ENCODE measurements at places on chromosomes 1 and 21.

DNA sequence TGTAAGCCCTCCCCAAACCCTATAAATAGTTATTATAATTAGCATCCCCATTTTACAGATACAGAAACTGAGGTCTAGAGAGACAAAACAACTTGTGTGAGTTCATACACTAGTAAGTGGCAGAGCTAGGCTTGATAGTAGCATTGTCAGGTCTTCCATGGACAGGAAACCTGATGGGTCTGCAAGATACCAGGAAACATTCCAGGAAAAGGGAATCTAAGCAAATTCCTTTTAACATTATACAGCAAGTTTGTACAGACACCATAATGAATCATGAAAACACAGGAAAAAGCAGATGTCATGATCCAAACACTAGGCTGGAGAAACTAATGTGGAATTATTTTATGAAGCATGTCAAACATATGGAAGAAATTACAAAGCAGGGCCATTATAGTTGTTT, 89.1 kb upstream of the KCNK2 start:
- no peak for DNase-seq

GRCh38 chr1:183711741-183712361, 58.7 kb upstream of the APOBEC4 start:
- DNase-seq: no peak

- DNase-seq: no peak
These were observed 5.1 kb upstream of the MYBPH start for GRCh38 chr1:203180611-203181330.

DNA sequence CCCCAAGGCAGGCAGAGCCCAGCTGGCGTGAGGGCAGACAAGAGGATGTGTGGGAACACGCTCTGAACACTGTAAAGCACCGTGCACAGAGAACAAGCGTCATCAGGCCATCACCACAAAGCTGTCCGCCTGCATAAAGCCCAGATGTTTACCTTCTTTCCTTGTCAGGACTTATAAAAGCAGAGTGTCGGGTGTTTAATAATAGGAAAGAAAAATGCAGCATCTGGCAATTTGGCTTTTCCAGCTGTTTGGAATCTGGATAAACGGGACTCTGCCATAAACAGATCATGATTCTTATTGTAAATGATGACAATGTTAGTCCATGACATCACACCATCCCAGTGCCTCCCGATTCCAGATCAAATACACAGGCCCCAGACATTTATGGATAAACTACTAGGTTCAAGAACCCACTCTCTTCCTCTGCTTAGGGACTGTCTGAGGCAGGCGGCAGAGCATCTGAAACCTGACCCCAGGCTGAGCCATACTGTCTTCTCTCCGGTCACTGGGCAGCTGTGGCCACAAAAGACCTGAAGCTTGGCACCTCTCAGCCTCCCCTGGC, 4.2 kb downstream of the GLIS1 start:
- DNase-seq: no peak

- DNase-seq: no peak
These were observed 62.3 kb downstream of the DISP3 start for GRCh38 chr1:11541236-11541635.

DNA sequence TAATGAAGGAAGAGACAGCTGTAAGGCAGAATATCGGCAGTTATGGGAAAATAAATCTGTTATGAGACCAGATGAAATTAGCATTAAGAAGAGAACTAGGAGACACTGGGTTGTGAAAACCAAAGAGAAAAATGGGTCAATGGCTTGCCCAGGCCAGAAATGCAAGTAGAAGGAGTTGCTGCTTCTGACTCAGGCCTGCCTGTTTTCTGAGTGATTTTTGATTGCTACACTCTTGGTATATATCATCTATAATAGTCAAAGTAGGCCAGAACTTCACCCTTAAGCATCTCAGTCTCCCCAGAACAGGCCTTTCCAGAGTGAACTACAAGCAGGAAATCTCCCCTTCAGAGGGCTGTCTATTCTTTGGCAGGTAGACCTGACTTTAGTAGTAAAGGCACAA, 107.0 kb downstream of the NRIP1 start:
- no peak for DNase-seq

- DNase-seq: no peak
These were observed 375.7 kb upstream of the DAB1 start for GRCh38 chr1:57799490-57800115.

DNA sequence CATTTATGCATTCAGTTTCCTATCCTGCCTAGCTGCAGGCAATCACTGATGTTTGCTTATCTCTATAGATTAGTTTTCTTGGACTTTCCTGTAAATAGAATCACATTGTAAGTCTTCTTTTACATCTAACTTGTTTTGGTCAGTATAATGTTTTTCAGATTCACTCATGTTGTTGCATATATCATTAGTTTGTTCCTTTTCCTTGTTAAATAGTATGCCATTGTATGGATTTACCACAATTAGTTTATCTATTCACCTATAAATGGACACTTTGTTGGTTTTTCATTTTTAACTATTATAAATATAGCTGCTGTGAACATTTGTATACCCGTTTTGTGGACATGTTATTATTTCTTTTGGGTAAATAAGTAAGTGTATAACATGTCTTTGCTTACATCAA, 44.2 kb upstream of the BACH1 start:
- no peak for DNase-seq

DNA sequence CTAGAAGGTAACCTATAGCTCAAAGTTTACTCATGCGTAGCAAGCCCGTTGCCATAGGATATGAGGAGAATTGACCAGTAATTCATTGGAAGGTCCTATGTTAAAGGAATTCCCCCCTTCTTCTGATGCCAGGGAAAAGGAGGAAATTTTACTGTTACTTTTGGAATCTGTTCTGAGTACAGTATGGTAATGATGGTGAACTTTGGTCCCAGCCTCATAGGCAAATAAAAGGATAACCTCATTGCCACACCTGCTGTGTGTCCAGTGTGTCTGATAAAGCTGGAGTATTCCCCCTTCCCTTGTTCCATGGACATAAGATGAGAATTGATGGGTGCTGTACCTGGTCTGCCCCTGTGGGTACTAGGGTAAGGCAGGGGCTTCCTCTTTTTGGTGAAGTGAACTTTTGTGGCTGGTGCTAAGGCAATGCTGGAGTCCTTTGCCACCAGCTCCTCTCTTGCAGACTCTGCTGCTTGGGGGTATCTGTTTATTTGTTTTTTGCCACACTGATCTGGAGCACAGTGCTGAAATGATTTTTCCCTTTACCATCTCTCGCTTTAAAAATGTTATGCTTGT, 22.2 kb downstream of the MPZ start:
- no peak for DNase-seq

- DNase-seq: peak; percentile 50
These were observed 29.5 kb downstream of the LDLRAP1 start for GRCh38 chr1:25572708-25573590.

GRCh38 chr1:31238612-31238985, 1.1 kb downstream of the NKAIN1 start:
- no peak for DNase-seq

GRCh38 chr1:21668232-21668950, 766 bp downstream of the RAP1GAP start:
- DNase-seq: no peak

DNA sequence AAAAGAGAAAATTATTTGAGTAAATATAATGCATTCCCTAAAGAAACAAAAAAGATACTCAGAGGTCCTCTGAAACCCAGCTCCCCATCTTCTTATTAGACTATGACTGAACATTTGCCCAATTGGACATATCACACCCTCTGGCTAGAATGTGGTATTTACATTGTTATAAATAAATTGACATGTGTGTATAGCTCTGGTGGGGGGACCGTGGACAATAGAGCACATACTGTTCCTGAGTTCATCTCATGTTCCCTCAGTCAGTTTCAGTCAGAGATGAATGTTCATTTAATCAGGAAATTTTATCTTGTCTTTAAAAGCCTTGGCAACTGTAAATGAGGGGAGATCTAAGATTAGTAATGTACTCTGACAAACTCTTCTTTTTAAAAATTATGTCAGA, 459.3 kb upstream of the ADAMTS5 start:
- no peak for DNase-seq

DNA sequence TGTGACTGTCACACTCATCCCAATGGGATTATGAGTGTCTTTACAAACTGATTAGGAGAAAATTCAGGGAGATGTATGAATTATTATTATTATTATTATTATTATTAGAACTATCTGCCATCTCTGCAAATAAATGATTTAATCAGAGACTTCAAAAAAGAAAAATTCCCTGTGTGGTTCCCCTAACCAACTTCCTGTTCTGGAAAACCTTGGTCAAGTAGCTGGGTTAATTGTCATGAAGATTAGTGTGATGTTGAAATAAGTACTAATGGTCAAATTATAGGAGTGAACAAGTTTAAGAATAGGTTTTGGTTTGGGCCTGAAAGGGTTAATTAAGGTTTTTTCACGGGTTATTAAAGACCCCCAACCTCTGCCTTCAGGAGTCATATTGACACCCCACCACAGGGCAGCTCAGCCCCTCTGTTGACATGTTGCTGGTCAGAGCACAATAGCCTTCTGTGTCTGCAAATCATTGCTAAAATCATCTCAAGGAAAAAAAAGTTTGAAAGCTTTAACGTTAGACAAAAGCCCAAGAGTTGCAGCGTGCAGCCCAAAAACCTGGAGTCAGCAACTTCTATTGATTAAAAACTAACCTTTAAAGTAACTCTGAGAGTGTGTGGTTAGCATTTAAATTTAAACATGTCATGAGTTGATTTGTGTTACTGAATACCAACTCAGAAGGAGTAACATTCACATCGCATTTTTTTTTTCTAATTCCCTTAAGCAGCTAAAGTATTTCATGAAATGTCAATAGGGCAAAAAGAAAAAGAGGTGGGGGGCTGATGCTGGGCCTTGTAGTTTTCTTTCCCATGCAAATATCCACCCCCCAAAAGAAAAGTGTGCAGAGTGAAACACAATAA, 272.5 kb downstream of the TM2D1 start:
- no peak for DNase-seq

- DNase-seq: no peak
These were observed 125.0 kb downstream of the LYPLAL1 start for GRCh38 chr1:219298571-219299148.

DNA sequence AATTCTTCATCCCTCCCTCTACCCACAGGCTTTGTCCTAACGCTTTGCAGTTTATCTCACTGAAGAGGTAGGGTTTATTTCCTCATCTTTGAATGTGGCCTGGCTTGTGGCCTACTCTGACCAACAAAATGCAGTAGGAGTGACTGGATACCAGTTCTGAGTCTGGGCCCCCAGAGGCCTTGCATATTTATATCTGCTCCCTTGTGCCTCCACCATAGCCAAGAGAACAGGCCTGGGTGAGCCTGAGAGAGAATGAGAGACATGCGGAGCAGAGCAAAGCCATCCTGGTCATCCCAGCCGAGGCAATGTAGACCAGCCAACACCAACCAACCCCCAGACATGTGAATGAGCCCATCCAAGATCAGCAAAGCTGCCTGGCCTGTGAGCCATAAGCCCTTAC, 30.3 kb downstream of the SMIM12 start:
- DNase-seq: no peak

- peak; percentile 72 for DNase-seq
These were observed at the start of gene MPC2 for GRCh38 chr1:167936930-167937708. TSS of gene MPC2 (minus strand) at chr1:167937072. CDS start at chr1:167935841, 1,231 bp downstream.

DNA sequence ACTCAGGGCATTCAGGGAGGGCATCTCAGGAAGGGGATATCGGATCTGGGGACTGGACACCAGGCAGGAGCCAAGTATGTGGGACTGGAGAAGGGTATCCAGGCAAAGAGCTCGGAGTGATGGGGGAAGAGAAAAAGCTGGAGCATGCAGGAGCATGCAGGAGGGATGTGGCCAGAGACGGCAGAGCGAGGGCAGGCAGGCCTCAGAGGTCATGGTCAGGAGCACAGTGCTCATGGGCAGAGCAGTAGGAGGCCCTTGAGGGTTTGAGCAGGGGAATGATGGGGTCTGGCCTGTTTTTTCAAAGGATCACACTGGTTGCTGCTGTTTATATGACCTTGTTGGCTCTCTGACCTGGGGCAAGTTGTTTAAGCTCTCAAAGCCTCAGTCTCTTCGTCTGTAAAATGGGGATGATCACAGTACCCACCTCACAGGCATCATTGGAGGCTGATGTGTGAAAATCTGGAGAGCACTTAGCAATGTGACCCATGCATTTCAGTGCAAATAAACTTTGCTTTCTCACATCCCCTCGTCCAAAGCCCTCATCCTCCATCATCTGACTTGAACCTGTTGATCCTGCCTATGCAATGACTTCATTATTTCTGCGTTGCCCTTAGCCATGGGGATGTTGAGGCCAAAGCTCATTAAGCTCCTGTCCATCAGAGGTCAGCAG, 273.1 kb downstream of the MATN1 start:
- DNase-seq: no peak

- DNase-seq: no peak
These were observed 5.6 kb downstream of the RNF2 start for GRCh38 chr1:185050823-185051451.

- no peak for DNase-seq
These were observed 16.1 kb downstream of the CSF1 start for GRCh38 chr1:109926662-109927300.

DNA sequence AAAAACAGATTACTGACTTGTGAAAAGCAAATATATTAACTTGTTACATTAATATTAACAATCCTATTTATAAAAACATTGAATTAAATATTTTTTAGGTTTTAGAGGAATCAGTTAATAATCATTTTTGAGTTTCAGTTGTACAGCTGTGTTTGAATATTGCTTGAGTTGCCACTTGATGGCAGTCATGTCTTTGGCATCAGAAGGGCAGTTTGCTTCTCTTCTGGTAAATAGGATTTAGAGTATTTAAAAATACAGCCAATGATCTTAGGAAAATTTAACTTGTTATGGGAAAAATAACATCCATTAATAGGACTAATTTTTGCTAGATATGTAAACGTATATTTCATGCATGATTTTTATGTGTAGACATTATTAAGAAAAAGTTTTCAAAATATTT, 234.1 kb downstream of the NCAM2 start:
- DNase-seq: no peak

DNA sequence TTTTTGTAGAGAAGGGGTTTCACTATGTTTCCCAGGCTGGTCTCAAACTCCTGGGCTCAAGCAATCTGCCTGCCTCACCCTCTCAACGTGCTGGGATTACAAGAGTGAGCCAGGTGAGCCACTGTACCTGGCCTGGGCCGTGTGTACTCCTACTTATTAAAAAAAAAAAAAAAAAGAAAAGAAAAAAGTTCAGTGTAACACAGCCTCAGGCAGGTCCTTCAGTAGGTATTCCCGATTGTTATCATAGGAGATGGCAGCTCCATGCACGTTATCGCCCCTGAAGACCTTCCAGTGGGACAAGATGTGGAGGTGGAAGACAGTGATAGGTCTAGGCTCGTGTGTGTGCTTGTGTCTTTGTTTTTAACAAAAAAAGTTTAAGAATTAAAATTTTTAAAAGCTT, 3.3 kb downstream of the ECHDC2 start:
- DNase-seq: no peak

DNA sequence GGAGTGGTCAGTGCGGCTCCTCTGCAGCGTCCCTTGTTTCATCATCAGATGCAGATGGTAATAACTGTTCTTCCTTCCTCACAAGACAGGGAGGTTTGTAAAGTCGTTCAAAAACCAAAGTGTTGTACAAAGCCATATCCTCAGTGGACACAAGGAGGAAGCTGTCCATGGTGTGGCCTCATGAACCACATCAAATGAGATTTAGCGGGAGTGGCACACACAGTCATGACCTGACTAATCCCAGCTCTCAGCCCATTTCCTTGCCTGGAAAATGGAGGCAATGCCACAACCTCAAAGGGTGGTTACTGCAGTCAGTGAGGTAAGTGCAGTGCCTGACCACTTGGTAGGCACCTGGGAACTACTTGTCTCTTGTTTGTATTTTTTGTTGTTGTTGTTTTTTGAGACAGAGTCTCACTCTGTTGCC, 13.4 kb downstream of the ENTREP3 start:
- DNase-seq: no peak

Measured in left colon (tissue), 2 donors.